ENCODE measurements at places on chromosomes 5 and 9.

- DNase-seq, result no peak
Observed at GRCh38 chr9:121999556-121999955, 93.6 kb downstream of the TTLL11 start.

- DNase-seq, result no peak
Observed at GRCh38 chr5:135745897-135746500, 88.5 kb upstream of the SLC25A48 start.

GRCh38 chr5:130692770-130693169, 472.3 kb downstream of the HINT1 start:
- DNase-seq, result peak; percentile 25

DNA sequence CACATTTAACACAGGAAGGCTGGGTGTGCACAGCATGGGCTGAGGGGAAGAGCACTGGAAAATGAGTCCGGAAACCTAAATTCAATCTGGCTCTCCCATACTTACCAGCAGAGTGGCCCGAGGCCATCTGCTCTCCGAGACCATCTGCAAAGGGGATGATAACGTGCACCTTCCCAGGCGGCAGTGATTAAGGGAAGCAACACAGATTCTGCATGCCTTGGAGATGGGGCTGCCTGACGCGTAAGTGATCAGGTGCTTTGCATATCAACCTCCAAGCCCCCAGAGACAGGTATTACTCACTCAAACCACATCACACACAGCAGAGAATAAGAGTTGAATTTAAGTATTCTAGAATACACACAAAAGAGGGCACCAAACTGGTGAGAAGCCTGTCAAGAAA, 9.1 kb downstream of the EPB41L4B start:
- DNase-seq, result peak; percentile 26

- DNase-seq, result no peak
Observed at GRCh38 chr9:71774920-71775319, 6.6 kb upstream of the CEMIP2 start.

DNA sequence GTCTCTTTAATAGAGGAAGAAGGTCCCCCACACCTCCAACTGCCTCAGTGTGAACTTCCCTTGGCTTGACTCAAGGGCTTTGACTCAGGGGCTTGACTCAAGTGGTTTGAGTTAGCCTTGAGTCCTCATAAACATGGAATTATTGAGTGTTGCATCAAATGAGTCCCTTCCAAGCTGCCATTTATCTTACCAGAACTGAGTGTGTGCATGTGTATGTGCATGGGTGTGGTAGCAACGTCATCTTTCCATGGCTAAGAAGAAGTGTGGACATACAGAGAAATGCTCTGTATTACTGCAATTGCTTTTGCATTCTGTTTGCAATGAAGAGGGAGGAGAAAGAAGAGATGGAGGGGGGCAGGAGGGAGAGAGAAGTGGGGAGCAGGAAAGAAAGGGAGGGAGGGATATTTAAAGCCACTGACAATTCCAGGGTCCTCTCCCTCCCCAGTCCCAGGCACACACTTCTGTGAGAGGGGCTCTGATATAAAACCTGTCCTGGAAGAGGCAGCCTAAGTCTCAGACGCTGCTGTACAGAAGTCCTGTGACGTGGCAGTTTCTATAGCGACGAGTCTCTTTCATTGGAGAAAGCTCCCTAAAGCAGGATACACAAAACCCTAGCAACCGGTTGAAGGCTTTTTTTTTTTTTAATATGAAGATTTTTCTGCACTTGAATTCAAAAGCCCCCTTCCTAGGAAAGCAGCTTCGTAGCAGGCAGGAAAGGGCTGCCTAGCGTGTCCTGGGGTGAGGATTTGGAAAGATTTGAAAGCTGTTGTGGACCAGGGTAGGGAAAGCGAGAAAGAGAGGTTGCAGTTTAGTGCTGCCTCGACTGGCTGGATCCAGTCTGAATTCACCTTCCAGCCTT, 93.3 kb upstream of the MAP1B start:
- peak; percentile 53 for DNase-seq

GRCh38 chr9:12718482-12719026, 25.4 kb downstream of the TYRP1 start:
- peak; percentile 88 for DNase-seq

- DNase-seq, result no peak
Observed at GRCh38 chr5:81212211-81212751, 20.8 kb upstream of the CKMT2 start.

- no peak for DNase-seq
Observed at GRCh38 chr9:70485273-70485858, 70.9 kb upstream of the KLF9 start.

GRCh38 chr5:2566284-2566683, 185.2 kb downstream of the IRX2 start:
- DNase-seq, result no peak

DNA sequence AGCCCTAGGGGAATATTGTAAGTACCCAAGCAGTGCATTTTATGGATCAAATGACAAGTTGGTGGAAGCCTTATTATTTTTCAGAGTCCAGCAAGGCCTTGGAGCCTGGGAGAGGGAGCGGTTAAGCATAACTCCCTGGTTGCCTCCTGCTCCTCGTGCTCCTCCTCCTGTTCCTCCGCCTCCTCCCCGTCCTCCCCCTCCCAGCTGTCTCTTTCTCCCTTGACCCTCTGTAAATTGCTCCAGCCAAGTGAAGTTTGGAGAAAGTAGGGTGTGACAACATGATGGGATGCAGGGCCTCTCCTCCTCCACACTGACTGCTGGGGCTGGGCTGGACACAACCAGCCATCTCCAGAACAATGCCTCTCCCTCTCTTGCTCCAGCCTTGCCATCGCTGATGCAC, 586.9 kb downstream of the CCDC171 start:
- no peak for DNase-seq

- DNase-seq, result no peak
Observed at GRCh38 chr5:6545770-6546690, 86.8 kb downstream of the NSUN2 start.

GRCh38 chr5:172172912-172173563, 15.0 kb downstream of the STK10 start:
- no peak for DNase-seq

- DNase-seq, result peak; percentile 61
Observed at GRCh38 chr5:57386958-57387357, 95.7 kb downstream of the ACTBL2 start.

GRCh38 chr5:56853698-56854097, 38.3 kb downstream of the MAP3K1 start:
- no peak for DNase-seq

DNA sequence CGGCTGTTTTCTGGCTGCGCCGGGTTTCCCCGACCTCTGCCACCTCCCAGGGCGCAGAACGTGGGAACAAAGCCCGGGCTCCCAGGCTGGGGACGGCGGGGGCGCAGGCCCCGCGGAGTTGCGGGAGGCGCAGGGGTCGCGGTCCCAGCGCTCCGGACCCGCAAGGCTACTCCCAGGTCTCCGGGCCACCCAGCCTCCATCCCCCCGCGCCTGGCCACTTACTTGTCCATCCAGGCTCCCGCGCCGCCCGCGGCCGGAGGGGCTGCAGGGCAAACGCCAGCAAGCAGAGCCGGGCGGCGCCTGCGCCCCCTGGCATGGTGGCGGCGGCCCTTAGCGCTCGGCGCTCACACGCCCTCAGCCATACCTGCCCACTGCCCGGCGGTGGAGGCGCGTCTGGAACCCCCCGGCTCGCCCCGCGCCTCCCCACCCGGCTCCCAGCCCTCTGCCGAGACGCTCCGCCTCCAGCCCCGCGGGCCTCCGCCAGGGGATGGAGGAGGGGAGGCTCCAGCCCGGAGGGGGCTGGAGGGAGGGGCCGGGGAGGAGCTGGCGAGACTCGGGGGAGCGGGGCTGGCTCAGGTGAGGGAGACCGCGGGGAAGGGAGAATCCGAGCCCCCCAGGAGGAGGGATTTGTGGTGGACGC, at the start of gene ADAM19:
ADAM19 (minus strand) TSS at position 395 of the 640 bp plus-strand sequence; CDS start at position 316, 79 bp downstream.
- DNase-seq, result peak; percentile 79

GRCh38 chr5:73233461-73234203, 60.6 kb downstream of the TMEM174 start:
- DNase-seq, result no peak

GRCh38 chr5:174798551-174798951, 74.2 kb downstream of the MSX2 start:
- peak; percentile 65 for DNase-seq

DNA sequence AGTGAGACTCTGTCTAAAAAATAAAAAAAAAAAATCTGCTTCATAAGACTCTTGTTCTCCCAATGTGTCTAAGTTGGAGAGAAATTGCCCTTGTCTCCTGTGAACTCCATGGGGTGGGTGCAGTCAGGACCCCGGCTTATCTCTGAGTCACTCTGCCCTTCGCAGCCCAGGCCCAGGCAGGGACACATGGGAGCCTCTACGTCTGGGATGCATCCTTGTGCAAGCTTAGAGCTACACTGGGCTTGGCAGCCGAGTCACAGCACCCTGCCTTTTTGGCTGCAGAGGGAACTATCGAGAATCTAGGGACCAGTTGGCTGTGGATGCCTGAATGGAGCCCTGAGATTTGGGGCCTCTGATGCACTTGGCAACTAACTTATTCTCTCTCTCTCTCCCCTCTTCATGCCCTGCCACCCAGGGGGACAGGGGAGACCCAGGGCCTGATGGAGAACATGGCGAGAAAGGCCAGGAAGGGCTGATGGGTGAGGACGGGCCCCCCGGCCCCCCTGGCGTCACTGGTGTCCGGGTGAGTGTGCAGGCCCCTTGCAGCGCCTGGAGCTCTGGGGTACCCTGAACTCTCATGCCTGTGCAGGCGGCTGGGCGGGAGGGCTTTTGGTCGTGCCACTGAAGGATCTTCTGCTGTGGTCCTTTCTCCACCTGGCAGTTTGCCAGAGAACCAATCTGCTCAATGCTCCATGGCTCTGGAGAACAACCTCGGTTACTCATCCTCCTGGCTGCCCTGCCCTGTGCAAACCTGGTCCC, 47.5 kb upstream of the ORM1 start:
- DNase-seq, result no peak

GRCh38 chr5:140178086-140178410, 3.1 kb downstream of the CYSTM1 start:
- no peak for DNase-seq

GRCh38 chr9:101014566-101014965, 14.0 kb upstream of the PLPPR1 start:
- no peak for DNase-seq

- DNase-seq, result no peak
Observed at GRCh38 chr5:172791726-172792445, 20.9 kb upstream of the DUSP1 start.

GRCh38 chr5:154501566-154501965, 23.5 kb upstream of the HAND1 start:
- no peak for DNase-seq

- DNase-seq, result no peak
Observed at GRCh38 chr5:167821151-167821550, 470.3 kb upstream of the WWC1 start.

- no peak for DNase-seq
Observed at GRCh38 chr5:58967597-58968281, 384.9 kb downstream of the RAB3C start.

DNA sequence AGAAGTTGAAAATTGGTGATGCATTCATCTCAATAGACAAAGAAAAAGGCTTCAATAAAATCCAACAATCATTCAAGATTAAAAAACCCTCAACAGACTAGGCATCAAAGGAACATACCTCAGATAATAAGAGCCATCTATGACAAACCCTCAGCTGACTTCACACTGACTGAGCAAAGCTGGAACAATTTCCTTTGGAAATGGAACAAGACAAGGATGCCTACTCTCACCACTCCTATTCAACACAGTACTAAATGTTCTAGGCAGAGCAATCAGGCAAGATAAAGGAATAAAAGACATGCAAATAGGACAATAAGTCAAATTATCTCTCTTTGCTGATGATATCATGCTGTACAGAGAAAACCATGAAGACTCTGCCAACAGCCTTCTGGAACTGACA, 1188.1 kb downstream of the DTWD2 start:
- no peak for DNase-seq

- no peak for DNase-seq
Observed at GRCh38 chr5:103391659-103392058, 133.1 kb downstream of the MACIR start.

DNA sequence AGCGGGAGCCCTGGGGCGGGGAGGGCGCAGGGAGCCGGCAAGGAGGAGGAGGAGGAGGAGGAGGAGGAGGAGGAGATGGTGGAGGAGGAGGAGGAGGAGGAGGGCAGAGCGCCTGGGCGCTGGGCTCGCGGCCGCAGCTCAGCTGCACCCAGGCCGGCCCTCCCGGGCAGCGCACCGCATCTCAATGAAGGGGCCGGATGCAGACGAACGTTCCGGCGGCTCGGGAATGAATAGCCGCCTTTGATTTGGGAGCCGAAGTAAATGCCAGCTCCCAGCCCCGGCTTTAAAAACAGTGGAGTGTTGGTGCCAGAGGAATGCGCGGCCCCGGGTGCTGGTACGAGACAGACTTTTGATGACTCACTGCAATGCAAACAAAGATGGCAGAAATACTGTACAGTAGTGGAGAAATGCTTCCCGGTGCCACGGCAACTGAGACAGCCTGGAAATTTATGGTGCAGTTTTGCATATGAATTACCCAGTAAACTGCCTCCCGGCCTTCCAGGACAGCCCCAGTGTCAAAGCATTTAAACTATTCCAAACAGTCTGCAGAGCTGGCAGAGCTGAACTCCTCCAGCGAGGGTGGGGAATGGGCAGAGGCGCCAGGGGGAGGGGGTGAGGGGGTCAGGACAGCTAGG, 43.1 kb downstream of the NACC2 start:
- peak; percentile 98 for DNase-seq

- DNase-seq, result peak; percentile 87
Observed at GRCh38 chr5:96893342-96893741, 17.0 kb downstream of the ERAP2 start.

DNA sequence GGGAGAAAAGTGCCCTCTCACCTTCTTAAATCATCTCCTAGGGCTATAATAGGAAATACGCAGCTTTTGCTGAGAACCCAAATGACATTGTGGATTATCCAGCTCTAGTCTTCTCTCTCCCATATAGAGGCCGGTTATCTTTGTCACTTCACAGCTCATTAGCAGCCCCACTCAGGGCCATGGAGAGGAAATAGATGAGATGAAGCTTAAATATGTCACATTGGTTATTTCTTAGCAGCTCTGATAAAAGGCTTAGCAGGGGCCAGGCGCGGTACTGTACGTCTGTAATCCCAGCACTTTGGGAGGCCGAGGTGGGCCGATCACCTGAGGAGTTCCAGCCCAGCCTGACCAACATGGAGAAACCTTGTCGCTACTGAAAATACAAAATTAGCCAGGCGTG, 90.0 kb downstream of the GHR start:
- DNase-seq, result no peak
